ENCODE measurements at places on chromosomes 2 and 18.

DNA sequence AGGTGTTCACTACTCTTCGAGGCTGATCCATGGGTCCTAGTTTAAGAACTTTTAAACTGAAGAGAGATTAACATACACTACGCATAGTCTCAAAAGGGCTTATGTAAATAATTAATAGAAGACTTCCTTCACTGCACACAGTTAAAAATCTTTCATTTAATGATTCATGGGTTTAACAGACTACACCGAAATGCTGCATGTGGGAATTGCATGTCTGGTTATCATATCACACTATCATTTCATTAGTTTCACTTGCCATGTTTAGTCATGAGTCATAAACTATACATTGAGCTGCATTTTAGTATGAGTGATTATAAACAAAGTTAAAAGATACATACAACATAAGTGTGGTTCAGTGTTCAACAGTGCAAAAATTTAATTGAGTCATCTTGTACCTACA, 31.2 kb downstream of the GLS start:
- no peak for DNase-seq

- no peak for DNase-seq
Measured at GRCh38 chr2:79622508-79622907, 109.7 kb downstream of the CTNNA2 start.

GRCh38 chr2:218019411-218020060, 16.7 kb upstream of the TNS1 start:
- DNase-seq = no peak

- no peak for DNase-seq
Measured at GRCh38 chr2:242052421-242052820, 182.9 kb downstream of the RTP5 start.

DNA sequence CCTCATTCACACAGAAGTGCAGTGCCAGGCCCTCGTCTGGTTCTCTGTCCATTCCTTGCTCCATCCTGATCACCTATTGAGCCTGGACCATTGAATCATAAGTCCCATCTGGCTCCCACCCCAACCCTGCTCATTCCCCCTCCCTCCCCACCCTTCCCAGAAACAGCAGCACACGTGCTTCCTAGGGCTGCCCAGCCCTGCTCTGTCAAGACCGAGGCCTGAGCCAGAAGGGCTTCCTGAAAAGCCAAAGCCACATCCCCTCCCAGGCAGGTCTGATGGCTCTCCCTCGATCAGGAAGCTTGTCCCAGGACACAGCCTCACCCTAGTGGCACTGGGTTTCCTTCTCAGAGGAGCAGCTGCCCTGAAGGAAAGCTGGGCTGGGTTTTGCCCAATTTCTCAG, 79.8 kb upstream of the FZD7 start:
- no peak for DNase-seq

- peak; percentile 92 for DNase-seq
Measured at GRCh38 chr2:68751397-68752339, 17.1 kb downstream of the ARHGAP25 start.

DNA sequence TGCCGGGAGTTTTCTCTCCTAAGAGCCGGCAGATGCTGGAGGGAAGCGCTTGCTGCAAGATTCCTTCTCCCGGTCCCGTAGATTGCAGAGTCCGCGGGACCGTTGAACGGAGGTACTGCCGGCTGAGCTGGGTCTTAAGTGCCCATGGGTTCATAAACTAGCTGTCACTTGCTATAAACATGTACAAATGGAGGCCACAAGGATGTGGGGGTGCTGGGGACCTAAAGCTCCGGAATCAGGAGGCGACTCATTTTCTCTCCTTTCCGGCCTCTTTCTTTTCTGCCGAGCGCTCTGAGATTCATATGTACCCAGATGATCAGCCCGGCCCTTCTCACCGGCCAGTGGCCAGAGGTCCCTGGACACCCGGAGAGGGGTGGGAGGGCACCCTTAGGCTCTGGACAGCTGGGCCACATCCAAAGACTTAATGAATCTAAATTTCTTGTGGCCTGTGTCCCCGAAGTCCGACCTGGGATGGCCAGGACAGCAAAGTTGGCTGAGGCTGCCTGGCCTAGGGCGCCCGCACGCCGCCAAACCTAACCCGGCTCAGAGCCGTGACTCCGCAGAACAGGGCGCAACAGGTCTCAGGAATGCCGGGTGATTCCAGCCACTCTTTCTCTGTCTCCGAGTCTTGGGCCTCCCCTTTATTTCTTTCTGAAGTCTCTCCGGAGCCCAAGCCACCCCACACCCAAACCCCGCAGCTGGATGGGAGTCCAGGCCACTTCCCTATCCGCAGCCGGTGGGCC, 2.4 kb upstream of the PAX3 start:
- no peak for DNase-seq

GRCh38 chr18:8507361-8507760, 101.9 kb upstream of the RAB12 start:
- no peak for DNase-seq

- no peak for DNase-seq
Measured at GRCh38 chr2:27583390-27583915, 611 bp downstream of the ZNF512 start.

- no peak for DNase-seq
Measured at GRCh38 chr2:96113367-96113677, 3.0 kb downstream of the ADRA2B start.

DNA sequence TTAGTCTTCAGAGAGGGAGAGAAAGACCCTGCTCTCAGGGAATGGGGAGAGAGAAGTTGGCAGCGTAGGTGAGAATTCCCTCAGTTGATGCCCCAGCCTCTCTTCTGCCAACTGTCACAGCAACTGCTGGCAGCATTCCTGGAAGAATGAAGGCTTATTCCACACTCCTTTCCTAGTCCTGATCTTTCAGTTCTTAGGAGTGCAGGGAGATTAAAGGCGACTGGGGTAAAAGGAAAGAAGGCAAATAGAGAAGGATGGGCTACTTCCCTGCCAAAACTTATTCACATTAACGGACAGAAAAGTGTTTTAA, 65.9 kb upstream of the ACAA2 start:
- no peak for DNase-seq

DNA sequence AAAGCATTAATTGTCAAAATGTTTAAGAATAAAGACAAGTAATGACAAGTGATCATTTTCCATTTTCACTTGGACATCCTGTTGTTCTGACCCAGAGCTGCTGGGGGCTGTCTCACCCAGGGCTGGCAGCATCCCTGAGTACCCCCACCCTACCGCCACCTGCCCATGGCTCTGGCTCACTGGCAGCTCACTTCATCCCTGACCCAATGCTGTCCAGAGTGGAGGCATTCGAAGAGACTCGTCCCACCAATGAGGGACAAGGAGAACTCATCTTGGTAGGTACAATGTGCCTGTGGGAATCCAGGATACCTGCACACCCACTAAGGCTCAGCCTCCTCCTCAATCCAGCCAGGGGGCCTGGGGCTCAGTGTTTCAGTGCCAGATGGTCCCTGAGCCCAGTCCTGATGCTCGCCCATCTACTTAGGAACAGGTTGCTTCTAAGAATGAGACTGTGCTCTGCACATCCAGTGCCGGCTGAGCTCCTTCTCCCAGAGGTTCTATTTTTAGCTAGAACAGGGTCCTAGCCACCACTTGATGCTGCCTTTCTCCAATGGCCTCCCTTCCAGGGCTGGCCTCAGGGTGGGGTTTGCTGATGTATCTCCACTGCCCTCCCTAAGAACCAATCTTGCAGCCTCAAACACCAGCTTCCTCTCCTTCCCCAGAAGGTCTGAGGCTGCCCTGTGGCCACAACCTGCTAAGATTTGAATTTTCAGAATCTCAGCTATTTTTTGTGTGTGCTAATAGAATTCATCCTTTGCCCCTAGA, 53.7 kb downstream of the ADD2 start:
- DNase-seq = no peak

- no peak for DNase-seq
Measured at GRCh38 chr2:98650998-98651397, 42.6 kb downstream of the UNC50 start.

- DNase-seq = no peak
Measured at GRCh38 chr2:111896024-111896423, 2.4 kb upstream of the MERTK start.

DNA sequence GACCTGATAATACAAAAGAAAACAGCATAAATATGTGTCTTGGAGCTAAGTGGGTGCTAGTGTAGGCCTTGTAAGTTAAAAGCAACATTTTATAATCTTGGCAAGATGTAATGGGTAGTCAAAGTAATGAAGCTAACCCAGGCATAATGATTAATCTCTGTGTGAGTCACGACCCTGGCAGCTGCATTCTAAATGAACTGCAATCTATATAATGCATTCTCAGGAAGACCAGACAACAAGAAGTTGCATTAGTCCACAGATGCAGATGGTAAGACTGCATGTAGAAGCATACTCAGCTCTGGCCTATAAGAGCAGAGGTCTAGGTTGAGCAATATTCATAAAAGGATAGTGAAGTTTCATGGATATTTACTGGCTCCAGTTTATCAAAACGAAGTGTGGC, 85.6 kb upstream of the ETAA1 start:
- no peak for DNase-seq

- DNase-seq = no peak
Measured at GRCh38 chr2:10120877-10121574, 1.5 kb upstream of the RRM2 start.

DNA sequence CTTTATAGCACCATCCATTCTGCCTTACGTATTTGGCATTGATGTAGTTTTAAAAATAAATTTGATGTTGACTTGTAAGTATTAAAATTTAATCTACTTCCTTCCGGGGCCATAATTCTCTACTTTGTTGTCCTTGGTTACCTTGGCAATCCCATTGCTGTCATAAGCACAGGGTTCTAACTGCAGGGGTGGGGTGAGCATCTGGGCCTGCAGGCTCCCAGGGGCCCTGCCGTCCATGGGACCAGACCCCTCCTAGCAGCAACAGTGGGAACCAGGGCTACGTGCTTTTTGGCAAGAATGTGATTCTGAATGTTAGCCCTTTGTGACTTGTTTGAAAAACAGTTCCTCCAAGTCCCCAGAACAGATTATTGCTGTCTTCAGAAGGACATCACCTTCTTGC, 4.9 kb downstream of the ASAP2 start:
- DNase-seq = no peak

DNA sequence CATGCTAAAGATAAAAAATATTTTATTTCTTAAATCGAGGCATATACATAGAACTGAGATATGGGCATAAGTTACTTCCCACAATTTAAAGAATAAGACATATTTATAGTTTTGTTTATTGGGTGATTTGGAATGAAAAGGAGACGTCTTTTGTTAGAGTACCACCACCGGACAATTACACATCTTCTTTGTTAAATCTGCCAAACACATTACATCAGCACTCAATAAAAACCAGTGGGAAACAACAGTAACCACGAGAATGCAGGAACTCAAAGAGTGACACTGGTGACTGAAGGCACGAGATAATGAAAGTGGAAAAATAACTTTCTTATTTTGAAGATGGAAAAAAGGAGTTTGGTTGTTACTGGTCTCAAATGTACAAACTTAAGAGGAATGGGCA, 92.6 kb upstream of the TFCP2L1 start:
- no peak for DNase-seq

DNA sequence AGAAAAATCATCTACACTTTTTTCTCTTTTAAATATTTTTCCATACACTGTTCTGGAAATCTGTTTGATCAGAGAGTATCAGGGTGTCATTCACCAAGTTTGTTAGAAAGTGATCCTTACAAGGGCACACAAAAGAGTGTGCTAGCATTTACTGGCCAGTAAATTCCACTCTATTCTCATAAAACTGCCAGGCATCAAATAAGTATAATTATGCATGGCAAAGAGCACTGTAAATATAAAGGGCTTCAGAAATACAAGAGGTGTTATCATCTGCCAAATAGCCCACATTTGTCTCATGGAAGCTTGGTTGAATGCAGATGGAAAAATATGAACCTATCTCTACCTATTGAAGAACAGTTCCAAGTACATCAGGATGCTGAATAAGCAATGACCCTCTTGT, 847.3 kb upstream of the ACVR2A start:
- no peak for DNase-seq

GRCh38 chr2:107570876-107571275, 255.8 kb upstream of the RGPD4 start:
- DNase-seq = no peak

GRCh38 chr2:144443837-144444817, 75.8 kb downstream of the ZEB2 start:
- DNase-seq = no peak

- no peak for DNase-seq
Measured at GRCh38 chr2:64692401-64692800, 38.7 kb upstream of the SERTAD2 start.

DNA sequence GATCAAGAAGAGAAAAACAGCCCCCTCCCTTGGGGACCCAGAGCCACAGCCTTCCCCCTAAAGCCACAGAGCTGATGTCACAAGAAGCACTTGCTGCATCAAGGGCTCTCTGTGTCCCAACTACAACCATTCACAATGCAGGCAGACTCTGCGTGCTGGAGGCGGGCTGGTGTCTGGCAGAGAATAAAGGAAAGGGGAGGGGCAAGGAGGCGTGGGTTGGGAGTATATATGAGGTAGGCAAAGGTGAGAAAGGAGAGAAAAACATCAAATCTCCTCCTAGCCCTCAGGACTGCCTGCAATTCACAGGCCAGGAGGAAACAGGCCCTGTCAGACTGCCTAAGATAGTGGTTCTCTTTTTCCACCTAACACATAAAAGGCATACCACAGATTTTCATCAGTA, 48.8 kb upstream of the IHH start:
- peak; percentile 31 for DNase-seq

- DNase-seq = no peak
Measured at GRCh38 chr2:233766416-233766815, 6.3 kb downstream of the UGT1A1 start.

DNA sequence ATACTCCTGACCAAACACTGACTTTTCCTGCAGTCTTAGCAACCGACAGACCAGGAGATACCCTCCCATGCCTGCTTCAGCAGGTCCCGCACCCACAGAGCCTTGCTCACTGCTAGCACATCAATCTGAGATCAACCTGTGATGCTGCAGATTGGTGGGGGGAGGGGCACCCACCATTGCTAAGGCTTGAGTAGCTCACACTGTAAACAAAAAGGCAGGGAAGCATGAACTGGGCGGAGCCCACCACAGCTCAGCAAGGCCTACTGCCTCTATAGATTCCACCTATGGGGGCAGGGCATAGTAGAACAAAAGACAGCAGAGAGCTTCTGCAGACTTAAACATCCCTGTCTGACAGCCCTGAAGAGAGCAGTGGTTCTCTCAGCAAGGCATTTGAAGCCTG, 109.7 kb downstream of the SP100 start:
- no peak for DNase-seq

DNA sequence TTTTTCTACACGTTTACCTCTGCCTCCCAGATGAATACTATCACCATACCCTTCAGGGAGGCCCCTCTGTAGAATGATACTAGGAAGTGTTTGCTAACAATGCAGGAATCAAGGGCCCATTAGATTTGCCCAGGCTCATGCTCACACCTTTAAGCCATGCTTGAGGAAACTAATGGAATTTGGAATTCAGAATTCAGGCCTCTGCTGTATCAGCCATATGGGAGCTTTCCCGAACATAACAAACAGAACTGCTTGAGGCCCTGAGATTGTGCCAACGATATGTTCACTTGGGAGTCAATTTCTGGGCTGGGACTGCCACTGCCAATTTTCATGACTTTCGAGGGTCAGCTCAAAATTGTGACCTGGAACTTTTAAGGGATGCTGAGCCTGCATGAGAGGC, 282.5 kb downstream of the CLIP4 start:
- DNase-seq = no peak

GRCh38 chr2:218996937-218997336, 3.7 kb upstream of the CRYBA2 start:
- DNase-seq = no peak

All from stimulated activated CD4-positive, alpha-beta T cell treated with anti-CD3 and anti-CD28 coated beads, Interleukin-15, amount 100 ng/mL, for 48 hours (primary cell).